ENCODE measurements at places on chromosomes 3 and 15.

- no peak for DNase-seq
Observed at GRCh38 chr3:194890091-194890490, 204.4 kb downstream of the FAM43A start.

DNA sequence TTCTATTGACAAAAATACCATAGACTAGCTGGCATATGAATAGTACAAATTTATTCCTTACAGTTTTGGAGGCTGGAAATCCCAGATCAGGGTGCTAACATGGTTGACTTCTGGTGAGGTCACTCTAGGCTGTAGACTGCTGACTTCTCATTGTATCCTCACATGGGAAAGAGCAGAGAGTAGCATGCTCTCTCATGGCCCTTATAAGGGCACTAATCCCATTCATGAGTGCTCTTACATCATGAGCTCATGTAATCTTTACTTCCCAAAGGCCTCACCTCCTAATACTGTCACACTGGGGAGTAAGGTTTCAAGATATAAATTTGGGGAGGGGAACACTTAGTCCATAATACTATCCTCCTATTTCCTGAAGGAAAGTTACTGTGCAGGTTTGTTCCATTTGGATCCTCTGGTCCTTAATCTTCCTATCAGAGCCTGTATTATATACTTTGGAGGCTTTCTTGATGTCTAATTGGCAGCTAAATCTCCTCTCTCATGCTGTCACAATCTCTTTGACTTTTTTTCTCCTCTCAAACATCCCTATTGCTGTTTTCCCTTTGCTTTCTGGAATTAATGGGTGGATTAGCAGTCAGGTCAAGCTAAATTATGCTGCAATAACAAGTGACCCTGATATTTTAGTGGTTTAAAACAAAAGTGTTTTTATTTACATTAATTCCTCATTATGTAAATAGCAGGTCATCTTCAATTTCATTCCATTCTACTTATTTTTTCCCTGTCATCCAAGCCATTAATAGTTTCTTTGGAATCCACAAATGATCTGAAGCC is 23.1 kb upstream of the LEKR1 start:
- DNase-seq = no peak

GRCh38 chr3:46863261-46863782 is at the start of gene MYL3:
MYL3 (minus strand) TSS chr3:46863444; CDS start chr3:46863390, 54 bp downstream.
- DNase-seq = no peak

DNA sequence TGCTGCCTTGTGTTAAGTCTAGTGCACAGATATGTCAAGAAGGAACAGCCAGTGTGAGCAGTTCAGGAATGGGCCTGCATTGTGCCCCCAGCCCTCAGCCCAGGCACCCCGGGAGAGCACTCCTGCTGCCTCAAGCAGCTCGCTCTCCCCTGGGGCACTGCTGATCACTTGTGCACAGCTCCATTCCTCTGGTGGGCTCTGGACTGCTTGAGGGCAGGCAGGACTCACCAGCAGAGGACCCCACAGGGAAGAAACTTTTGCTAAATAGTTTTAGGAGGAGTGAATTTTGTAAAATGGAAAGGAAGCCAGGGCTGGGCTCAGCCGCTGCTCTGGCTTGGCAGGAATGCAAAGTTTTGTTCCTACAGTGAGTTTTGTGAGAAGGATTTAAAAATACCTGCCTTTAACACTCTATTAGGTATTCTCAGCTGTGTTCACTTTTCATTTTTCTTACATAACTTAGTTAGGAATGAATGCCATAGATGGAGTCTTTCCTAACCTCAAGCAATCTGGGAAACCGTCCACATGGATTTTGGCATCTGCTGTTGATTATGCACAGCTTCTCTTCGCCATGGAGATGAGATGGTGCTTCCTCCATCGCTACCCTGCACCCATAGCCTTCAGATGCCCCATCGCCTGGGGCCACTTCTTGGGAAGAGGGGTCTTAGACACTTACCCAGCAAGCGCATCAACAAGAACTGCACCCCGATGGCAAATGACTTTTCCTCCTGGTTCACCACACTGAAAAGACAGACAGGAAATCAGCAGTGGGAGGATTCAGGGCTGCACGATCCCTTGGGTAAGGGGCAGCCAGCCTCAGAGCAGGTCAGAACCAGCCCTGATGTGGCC is 42.3 kb upstream of the RAB6B start:
- DNase-seq = no peak

- DNase-seq = no peak
Observed at GRCh38 chr15:55993804-55994560, 570 bp upstream of the NEDD4 start.

- DNase-seq = no peak
Observed at GRCh38 chr15:86333819-86334218, 254.1 kb downstream of the AGBL1 start.

DNA sequence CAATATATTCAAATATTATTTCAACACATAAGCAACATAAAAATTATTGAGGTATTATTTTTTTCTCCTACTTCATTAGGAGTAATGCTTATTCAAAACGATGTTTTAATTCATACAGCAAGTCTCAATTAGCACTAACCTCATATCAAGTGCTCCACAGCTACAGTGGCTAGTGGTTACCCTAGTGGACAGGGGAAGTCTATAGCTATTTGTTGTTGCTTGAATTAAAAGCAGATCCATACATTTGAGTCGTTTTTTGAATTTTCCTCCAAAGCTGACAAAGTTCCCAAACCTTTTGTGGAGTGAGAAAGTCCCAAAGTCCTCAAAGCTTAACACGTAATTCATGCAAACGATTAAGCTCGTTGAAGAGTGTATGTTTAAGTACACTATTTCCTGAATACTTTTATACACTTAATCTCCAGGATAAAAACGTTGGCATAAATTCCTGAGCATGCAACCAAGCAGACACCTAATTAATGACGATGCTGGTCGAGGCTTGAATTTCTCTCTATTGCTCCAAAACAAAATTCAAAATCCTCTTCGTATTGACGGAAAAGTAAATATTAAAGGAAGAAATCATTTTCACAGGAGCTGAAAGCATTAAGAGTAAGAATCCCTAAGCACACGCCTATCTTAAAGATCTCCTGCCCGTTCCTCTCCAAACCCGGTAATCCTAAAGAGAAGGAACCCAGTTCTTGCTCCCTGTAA is 985 bp downstream of the VPS13C start:
- no peak for DNase-seq

GRCh38 chr3:134462331-134462941 is 23.3 kb downstream of the ANAPC13 start:
- DNase-seq = no peak

GRCh38 chr3:147408188-147409100 is 721 bp upstream of the ZIC1 start:
- DNase-seq = no peak

GRCh38 chr3:84439476-84439875 is 519.3 kb upstream of the CADM2 start:
- no peak for DNase-seq

DNA sequence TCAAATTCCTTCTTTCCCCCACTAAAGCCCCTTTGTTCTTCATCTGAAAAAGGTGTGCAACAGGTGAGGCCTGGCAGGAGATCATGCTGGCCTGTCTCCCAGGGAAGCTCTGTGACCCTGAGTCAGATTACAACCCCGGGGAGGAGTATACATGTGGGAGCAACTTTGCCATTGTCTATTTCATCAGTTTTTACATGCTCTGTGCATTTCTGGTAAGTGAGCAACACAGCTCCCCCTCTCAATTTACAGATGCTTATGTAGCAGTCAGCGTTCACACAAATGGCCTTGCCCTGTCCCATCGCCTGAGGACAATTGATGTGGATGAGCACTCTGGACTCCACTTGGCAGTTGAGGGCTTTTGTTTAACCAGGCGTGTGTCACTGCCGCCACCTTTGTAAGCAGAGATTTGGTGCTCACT is 70.4 kb downstream of the CHDH start:
- no peak for DNase-seq

DNA sequence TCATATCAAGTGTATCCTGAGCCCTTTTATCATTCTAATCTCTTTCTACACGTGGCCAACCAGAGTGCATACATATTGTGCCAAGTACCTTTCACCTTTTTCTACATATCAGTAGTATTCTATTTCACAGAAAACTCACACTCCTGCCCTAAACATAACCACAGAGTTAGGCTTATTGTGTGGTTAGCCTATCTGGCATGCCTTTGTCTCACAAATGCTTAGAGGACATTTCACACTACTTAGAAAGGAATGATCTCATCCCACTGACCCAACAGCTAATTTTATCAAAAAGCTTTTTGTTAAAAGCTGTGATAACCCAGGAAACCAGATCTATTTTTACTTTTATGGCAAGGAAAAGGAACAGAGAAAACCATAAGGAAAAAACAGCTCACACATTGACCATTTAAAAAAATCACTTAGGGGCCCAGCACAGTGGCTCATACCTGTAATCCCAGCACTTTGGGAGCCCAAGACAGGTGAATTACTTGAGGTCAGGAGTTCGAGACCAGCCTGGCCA is 17.8 kb upstream of the MAP4 start:
- no peak for DNase-seq

- no peak for DNase-seq
Observed at GRCh38 chr3:119800844-119801243, 18.9 kb downstream of the NR1I2 start.

GRCh38 chr3:131075632-131076328 is 49.1 kb downstream of the NEK11 start:
- DNase-seq = no peak

GRCh38 chr3:12695112-12695511 is 31.2 kb upstream of the RAF1 start:
- no peak for DNase-seq

DNA sequence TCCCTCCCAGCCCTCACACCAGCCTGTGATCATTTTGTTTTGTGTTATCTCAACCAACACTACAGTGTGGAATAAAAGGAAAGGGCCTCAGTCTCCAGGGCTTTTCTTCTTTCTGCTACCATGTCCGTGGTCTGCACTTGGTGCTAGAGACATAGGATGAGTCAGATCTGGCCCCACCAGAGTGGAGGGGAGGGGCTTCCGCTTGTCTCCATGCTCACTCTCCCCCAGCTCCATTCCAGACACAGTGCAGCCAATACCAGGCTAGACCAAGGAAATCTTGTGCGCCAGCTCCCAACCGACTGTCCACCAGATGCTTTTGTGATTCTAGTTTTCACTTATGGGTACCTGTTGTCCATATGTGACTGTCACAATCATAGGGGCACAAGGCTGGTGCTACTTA is 51.9 kb upstream of the TMEM115 start:
- DNase-seq = no peak

- no peak for DNase-seq
Observed at GRCh38 chr3:13459605-13460340, 20.3 kb upstream of the HDAC11 start.

- DNase-seq = no peak
Observed at GRCh38 chr15:34360298-34360697, 6.7 kb downstream of the LPCAT4 start.

GRCh38 chr3:23435904-23436303 is 232.8 kb downstream of the UBE2E2 start:
- DNase-seq = no peak

DNA sequence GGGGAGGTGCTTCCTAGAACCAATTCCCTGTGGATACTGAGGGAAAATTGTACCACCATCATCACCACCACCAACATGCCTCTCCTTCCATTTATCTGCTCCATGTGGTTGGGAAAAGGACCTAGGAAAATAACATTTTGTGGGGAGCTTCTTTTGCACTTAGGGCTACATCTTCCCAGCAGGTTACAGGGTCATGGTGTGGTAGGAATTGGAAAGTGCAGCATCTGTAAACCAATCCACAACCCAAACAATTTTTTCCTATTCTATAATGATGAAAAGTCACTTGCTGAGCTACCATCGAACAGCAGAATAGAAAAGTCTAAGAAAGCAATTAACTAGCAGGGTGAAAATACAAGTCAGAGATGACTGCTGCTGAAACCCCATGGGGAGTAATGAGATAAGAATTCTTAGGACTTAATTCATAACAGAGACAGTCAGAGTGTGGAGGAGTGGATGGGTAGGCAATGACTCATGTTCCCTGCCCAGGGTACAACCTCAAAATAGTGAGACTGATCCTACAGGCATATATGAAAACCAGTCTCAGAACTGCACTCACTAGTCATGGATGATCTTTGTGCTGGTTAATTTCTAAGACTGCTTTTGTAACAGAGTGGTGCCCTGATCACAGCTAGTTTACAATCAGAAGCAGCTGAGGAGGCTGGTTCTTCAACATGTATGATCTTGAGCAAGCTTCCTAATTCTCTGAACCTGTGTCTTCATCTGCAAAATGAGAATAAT is 38.1 kb upstream of the LEKR1 start:
- no peak for DNase-seq

- DNase-seq = no peak
Observed at GRCh38 chr3:72535772-72536171, 312.5 kb downstream of the SHQ1 start.

- DNase-seq = no peak
Observed at GRCh38 chr3:32583708-32584107, 13.1 kb upstream of the DYNC1LI1 start.

DNA sequence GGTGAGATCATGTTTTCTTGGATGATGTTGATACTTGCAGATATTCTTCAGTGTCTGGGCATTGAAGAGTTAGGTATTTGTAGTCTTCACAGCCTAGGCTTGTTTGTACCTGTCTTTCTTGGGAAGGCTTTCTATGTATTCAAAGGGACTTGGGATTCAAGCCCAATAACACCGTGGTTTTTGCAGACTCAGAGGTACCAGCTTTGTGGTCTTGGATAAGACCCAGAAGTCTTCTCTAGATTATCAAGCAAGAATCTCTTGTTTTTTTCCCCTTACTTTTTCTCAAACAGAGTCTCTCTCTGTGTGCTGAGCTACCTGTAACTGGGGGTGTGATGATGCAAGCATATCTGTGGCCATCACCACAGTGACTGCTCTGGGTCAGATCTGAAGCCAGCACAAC is 42.7 kb upstream of the CCK start:
- no peak for DNase-seq

DNA sequence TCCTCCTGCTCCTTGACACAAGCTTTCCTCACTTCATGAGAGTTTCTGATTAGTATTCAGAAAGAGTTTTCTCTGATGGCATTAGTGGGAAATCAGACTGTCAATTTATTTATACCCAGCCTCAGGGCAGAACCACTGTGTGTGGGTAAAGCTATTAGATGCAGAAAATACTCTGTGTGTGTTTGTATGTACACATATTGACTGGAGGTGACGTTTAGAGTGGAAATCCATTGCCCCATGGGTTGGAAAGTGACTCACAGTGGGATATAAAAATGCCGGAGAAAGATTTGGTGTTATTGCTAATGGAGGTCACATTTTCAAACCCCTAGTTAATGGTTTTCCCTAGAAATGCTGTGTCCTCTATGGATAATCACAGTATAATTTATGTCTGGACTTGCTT is 577.6 kb downstream of the AGBL1 start:
- no peak for DNase-seq

Measured in testis (tissue), 5 donors.